Stimulated activated CD8-positive, alpha-beta memory T cell treated with anti-CD3 and anti-CD28 coated beads, Interleukin-2, amount 100 ng/mL, for 1 hour (primary cell): ENCODE measurements at places on chromosomes 4 and X.

DNA sequence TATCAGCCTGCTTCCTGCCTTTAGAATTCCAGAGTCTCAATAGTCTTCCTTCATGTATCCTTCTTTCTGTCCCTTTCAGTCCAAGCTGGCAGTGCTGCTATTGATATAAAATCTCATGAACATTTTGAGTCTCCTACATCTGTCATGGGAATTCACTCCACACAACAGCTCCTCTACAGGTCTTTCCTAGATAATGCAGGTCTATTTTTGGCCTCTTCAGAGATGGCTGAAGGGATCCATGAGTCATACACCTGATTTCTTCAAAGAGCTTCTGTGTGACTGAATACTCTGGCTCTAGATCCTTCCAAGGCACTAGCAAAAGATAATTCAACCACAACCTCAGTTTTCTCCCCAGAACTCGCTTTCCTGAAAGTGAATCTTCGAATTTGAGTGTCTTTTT lies 115.4 kb downstream of the STPG2 start:
- no peak for DNase-seq

DNA sequence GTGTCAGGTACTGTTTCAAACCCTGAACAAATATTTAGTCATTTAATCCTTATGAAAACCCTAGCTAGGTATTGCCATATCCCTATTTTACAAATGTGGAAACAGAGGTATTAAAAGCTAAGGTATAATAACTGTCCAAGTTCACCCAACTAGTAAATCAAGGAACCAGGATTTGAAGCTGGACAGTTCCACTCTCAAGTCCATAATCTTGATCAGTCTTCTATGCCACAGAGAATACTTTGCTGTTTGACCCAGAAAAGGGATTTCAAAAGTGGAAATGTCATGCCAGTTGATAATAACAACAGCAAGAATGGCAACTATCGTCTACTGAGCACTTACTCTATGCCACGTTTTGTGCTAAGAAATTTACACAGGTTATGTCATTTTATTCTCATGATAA lies 90.4 kb upstream of the KIT start:
- no peak for DNase-seq

- no peak for DNase-seq
These were observed 14.6 kb upstream of the ZNF630 start for GRCh38 chrX:48086082-48086481.

DNA sequence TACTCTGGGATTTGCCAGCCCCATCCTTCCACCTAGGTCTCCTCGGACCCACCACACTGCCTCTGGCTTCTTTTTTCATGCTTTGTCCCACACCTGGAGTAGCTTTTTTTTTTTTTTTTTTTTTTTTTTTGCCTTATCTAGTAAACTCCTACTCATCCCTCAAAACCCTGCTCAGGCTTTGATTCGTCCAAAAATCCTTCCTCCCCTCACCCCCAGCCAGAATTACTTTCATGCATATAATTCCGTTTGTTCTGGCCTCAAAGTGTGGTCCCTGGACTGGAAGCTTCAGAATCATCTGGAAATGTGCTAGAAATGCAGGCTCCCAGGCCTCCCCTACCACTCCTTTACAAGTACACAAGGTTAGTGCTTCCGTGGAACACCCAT lies 320.1 kb downstream of the PTTG2 start:
- no peak for DNase-seq

GRCh38 chr4:86014599-86014998 lies 345.3 kb downstream of the MAPK10 start:
- no peak for DNase-seq

GRCh38 chrX:129629837-129630236 lies 24.9 kb downstream of the APLN start:
- no peak for DNase-seq

DNA sequence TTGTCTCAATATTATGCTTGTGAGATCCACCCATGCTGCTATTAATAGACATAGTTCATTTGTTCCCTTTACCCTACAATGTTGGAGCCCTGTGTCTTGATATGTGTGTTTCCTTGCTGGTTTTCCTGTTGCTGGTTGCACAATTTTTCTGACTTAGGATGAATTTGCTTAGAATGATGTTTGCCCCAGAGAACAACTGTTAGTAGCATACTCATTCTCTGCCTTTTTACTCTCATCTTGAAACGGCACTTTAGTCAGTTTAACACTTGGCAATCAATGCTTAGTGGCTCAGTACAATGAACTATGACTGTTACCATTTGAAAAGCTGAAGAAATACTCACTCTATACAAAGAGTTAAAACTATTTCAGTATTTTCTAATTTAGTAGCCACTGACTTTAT lies 158.8 kb upstream of the NDST4 start:
- no peak for DNase-seq

DNA sequence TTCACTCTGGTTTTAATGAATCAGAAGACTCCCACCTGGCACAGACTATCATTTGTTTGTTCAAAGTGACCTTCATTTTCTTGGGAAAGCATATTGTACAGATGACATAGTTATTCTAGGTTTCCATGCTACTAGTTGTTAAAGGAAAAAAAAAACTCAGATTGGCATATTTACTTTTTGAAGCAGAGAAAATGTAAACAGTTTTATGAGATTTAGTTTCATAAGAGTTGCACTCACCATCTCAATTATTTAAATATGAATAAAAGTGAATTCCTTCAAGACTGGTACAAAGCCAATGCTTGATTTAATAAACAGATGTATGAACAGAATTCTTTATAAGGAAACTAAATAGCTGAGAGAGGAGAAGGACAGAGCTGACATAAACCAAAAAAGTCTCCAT lies 280.3 kb upstream of the UGT8 start:
- no peak for DNase-seq

GRCh38 chr4:147909225-147909624 lies 177.3 kb downstream of the ARHGAP10 start:
- DNase-seq, result no peak

GRCh38 chr4:114694770-114695169 lies 96.2 kb downstream of the UGT8 start:
- no peak for DNase-seq

DNA sequence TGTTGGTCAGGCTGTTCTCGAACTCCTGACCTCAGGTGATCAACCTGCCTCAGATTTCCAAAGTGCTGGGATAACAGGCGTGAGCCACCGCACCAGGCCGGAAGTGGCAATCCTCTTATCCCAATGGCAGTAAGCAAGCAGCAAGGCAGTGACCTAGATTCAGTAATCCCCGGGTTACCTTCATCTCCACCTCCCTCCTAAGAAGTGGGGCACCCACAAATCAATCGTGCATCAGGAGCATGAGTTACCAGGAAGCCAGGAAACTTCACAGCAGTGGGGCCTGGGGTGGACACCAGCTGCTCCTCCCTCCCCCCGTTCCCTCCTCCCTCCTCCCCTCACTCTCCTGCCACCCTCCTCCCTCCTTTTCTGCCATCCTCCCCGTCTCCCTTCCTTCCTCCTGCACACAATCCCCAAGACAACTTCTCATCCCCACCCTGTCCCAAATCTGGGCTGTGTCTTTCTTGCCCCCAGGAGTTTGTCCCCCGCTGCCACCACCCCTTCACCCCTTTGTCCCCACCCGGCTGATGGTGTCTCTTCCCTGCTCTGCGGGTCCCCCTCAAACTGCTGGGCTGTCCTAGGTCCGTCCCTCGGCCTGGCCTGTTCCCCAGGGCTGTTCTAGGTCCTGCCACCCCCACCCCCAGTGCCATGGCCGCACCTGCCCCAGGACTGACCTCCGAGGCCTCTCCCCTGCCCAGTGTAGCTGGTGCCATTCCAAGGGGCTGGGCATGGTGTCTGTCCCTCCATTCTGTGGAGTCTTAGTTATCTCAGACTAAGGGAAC lies 2.2 kb downstream of the PDE6B start:
- no peak for DNase-seq

DNA sequence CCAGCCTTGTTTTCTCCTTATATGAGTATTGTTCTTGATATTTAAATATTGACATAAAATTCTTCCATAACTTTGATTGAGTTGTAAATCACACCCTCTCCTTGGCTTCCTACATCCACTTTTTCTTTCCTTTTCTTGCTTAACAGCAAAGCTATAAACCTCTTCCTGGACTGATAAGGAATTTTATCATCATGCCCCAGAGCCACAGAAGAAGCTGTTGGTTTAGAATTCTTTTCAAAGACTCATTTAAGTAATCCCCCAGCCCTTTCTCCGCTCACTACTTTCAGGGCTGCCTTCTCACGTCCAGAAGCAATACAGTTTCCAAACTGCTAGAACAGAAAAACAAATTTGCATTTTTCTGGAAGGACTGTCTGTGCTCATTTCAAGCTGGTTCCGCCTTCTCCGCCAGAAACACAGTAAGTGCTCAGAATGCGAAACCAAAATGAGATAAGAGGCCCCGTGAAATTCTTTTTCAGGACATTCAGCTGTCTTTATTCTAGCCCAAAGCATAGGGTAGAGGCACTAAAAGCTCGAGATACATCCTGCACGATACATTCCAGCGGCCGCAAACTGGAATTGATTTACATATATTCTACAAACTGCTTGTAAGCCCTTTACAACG lies 849 bp downstream of the MID1 start:
- DNase-seq, result no peak

- no peak for DNase-seq
These were observed 10.8 kb downstream of the WFS1 start for GRCh38 chr4:6280365-6280996.

- DNase-seq, result no peak
These were observed 46.8 kb downstream of the ZNF141 start for GRCh38 chr4:384311-385010.

GRCh38 chr4:29153642-29154041 lies 1566.5 kb upstream of the PCDH7 start:
- no peak for DNase-seq

DNA sequence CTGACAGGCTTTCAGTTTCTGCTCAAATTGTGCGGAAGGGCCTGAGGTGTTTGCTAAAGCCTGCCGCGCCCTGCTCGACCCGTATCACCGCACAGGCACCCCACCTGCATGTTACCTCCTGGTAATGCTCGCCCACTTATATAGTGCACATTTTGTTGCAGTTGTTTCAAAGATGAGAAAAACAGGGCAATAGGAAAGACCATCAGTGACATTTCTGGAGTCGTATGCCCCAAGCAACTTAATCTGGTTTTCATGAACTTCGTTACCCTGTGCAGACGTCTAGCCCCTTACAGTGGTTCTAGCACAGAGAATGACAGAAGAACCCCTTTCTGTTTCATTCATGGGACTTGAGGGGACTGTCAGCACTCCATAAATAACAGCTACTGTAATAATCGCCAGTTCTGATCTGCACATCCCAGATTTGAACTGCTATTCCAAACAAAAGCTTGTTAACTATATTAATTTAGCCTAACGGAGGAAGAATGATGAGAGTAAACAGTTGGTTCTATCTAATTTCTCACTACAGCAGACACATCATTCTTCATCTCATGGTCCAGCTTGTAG lies 940 bp upstream of the DCTD start:
- DNase-seq, result no peak

GRCh38 chr4:26151615-26152014 lies 169.2 kb upstream of the RBPJ start:
- DNase-seq, result no peak

- no peak for DNase-seq
These were observed 349.6 kb downstream of the GPAT3 start for GRCh38 chr4:83885256-83886182.

DNA sequence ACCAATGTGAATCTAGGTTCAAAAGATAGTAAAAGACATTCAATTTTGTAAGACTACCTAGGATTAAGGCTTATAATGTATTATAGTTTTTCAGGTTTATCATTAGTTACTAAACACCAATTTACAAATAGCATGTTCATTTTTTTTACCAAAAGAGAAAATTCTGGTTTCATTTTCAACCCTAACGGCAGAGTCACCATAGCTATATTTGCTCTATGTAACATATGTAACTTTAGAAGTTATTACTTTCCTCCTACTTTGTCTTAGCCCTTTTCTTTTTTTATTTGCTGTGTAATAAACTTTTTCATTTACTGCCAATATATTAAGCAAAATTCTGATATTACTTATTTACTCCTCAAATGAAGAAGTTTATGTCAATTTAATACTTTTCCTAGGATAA lies 639.6 kb downstream of the ARAP2 start:
- DNase-seq, result no peak

GRCh38 chr4:89712141-89712540 lies 124.8 kb downstream of the SNCA start:
- no peak for DNase-seq

- no peak for DNase-seq
These were observed 63.2 kb downstream of the VEGFC start for GRCh38 chr4:176729489-176729888.

DNA sequence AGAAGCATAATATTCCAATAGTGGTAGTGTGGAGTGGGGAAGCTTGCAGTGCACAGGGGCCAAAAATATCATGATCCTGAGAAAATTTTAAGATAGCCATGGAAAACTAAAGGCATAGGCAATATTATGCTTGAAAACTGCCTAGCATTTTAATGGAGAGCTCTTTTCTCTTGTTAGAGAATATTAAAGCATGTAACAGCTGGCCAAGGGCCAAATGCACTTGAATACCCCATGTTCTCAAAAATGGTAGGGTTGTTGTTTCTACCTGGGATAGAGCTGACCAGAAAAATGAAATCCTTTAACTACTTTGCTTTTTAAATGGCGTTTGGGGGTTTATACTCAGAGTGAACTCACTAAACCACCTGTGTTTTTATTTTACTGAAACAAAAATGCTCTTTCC lies 739.6 kb upstream of the SLIT2 start:
- DNase-seq, result no peak

DNA sequence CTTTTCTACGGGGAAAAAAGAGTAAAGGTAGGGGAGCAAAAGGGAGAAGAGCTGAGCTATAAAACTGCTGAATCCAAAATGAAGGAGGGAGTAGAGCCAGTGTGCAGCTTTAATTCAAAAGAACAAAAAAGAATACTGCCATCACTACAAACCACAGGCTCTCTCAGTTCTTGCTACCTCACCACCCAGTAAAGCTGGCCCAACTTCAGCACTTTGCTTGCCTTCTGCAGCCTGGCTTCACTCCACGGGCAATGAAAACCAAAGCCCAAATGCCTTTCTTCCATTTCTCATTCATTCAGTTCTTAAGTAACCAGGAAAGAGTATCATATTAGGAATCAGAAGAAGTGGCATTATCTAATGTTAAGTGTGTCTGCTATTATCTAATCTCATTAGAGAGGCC lies 376.8 kb downstream of the BCOR start:
- no peak for DNase-seq

DNA sequence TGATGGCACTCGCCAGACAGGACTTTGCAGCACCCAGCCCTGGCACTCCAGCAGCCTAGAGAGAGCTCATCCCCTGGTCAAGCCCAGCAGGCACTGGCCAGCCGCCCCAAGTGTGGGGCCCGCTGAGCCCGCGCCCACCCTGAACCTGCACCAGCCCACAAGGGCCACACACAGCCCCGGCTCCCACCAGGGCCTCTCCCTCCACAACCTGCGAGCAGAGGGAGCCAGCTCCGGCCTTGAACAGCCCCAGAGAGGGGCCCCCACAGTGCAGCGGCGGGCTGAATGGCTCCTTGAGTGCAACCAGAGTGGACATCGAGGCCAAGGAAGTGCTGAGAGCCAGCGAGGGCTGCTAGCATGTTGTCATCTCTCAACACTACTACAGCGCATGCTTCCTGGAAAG lies 34.4 kb upstream of the DEFB131A start:
- DNase-seq, result no peak
